SJCRH30 (cell line): ENCODE measurements at places on chromosomes 3 and 15. TPM values are rescaled to one million over a fixed set of nuclear protein-coding genes. Genes with fewer than 3 reads are reported as not detected.

- peak; percentile 48 for DNase-seq
Measured at GRCh38 chr3:70849911-70850699, 537.7 kb upstream of the MDFIC2 start.

- no peak for DNase-seq
Measured at GRCh38 chr3:55702822-55703221, 215.7 kb upstream of the WNT5A start.

DNA sequence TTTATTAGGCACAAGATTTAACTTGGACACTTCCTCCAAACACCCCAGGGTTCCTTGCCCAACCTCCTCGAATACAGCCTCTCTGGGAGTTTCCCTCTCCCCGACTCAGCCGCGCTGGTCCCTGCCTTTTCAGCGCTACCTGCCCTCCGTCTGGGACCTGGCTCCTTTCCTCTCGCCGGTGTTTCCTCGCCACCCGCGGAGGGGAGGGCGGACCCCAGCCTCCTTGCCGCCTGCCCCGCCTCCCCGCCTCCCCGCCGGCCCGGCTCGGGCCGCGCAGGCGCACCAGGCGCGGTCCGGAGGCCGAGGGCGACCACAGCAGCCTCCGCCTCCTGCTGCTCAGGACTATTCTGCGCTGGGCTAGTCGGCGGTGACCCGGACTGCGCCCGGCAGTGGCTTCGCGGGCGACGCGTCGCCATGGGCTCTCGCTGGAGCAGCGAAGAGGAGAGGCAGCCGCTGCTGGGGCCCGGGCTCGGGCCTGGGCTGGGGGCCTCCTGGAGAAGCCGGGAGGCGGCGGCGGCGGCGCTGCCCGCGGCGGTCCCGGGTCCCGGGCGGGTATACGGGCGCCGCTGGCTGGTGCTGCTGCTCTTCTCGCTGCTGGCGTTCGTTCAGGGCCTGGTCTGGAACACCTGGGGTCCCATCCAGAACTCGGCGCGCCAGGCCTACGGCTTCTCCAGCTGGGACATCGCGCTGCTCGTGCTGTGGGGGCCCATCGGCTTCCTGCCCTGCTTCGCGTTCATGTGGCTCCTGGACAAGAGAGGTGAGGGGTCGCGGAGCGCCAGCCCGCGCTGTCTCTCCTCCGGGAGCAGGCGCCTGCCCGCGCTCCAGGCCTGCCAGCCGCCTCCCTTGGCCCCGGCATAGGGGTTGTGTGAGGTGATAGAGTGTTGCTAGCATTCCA, at the start of gene SLC49A4:
Gene SLC49A4, plus strand, starts transcription at position 291 of the 895 bp plus-strand sequence. Its CDS starts 124 bp downstream, at position 415.
- DNase-seq = peak; percentile 78

DNA sequence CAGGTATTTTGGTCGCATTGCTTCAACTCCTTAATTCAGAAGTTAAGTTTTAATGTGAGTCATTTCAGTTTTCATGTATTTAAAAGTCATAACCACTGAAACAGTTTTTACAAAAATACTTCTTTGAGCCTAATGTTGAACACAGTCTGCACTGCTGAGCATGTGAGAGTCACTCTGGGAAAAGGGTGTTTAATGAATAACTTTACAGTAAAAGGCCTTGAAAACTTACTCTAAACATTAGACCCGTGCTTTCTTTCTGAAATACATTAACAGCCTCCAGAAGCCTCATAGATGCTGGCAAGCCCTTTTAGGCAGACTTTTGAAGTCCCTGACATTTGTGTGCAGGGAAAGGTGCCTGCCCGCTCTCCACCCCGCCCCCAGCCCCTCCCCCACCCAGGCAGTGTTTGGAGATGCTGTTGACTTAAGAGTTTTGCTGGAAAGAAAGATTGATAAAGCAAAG, 68.9 kb upstream of the NR2F2 start:
- DNase-seq = peak; percentile 12

GRCh38 chr3:88918841-88919240, 188.6 kb upstream of the EPHA3 start:
- no peak for DNase-seq

DNA sequence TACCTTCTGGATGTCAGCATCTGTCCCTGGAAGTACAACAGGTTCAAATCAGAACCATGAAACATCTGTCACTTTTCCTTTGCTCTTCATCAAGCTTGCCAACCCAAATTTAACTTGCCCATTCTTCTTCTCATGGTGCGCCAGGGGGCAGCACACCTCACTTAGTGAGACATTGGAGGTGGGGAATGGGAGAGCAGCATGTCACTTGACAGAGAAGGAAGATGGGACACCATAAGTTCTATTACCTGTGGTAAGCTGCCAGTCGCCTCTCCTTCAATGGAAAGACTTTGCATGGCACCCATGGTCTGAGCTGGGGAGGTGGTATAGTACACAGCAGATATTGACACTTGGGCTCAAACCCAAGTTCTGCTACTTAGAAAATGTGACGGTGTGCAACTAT, 2.9 kb downstream of the SCN5A start:
- DNase-seq = no peak

GRCh38 chr3:186614597-186615483, 2.0 kb downstream of the AHSG start:
- DNase-seq = peak; percentile 47

DNA sequence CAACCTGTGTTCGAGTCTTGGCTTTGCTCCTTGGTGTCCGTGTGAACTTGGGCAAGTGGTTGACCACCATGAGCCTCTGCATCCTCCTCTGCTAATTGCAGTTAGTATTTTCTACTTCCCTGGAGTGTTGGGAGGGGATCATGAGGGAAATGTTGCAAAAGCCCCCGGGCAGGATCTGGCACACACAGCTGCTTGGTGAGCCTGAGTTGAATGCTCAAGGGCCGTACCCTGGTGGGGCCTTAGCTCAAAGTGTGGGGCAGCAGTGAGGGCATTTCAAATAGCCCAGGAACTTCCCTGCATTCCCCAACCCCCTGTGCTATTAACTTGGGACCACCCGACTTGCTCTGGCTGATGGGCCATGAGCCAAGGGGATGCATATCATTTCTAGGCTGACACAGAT, 94.9 kb upstream of the SLC6A11 start:
- no peak for DNase-seq

- DNase-seq = no peak
Measured at GRCh38 chr3:114831861-114832260, 315.2 kb downstream of the ZBTB20 start.

- DNase-seq = no peak
Measured at GRCh38 chr15:94924971-94925598, 693.7 kb downstream of the MCTP2 start.

- peak; percentile 38 for DNase-seq
Measured at GRCh38 chr3:111999484-112000324, 982 bp downstream of the TAGLN3 start.

- DNase-seq = no peak
Measured at GRCh38 chr3:44501971-44502370, 24.5 kb upstream of the ZNF445 start.

TMC3 gene
- 0.06 TPM in 1 of 2 replicates, not detected in the other for total RNA-seq
